Activated CD4-positive, alpha-beta T cell treated with anti-CD3 and anti-CD28 coated beads for 24 hours (primary cell): ENCODE measurements at places on chromosomes 4 and X.

DNA sequence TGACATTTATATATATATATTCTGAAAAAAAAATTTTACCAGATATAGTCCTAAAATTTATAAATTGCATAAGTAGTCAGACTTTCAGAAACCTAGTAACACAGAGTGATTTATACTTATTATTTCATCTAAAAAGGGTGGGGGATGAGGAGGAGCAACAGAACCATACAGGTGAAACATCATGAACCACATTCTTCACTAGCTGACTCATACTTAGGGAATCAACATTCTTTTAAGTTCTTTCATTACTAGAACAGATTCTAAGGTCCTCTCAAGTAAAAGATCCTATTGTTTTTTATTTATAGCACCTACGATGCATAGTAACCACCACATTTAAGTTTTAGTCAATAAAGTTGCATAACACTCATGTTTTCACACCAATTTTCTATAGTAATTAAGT is 166.1 kb downstream of the LRBA start:
- no peak for DNase-seq

- no peak for DNase-seq
Measured at GRCh38 chrX:13305108-13305507, 14.7 kb downstream of the ATXN3L start.

DNA sequence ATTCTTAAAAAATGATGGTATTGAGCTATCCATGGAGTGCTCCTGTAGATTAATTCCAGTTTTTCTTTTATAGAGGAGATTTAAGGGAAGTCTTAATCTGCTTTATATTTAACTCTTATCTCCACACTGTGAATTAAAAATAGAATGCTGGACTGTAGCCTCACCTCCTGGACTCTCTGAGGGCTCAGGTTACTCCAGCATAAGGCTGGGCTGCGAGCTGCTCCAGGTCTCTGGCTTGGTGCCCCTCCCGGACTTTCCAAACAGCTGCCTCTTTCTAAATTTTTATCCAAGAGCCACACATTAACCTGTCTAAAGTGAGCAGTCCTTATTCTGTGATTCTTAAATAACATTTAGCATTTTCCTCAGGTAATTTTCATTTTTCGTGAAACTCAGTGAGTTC is 218.7 kb upstream of the JADE1 start:
- DNase-seq = no peak

- no peak for DNase-seq
Measured at GRCh38 chr4:155693015-155693663, 26.5 kb downstream of the GUCY1A1 start.

- no peak for DNase-seq
Measured at GRCh38 chr4:25022766-25023165, 8.0 kb downstream of the LGI2 start.

GRCh38 chr4:123785538-123785937 is 388.9 kb downstream of the SPRY1 start:
- DNase-seq = no peak

GRCh38 chr4:1000686-1001260 is 7.6 kb upstream of the SLC26A1 start:
- no peak for DNase-seq

- DNase-seq = no peak
Measured at GRCh38 chrX:33725535-33726210, 406.4 kb downstream of the FAM47A start.

- no peak for DNase-seq
Measured at GRCh38 chr4:7569810-7570783, 135.4 kb upstream of the PSAPL1 start.

DNA sequence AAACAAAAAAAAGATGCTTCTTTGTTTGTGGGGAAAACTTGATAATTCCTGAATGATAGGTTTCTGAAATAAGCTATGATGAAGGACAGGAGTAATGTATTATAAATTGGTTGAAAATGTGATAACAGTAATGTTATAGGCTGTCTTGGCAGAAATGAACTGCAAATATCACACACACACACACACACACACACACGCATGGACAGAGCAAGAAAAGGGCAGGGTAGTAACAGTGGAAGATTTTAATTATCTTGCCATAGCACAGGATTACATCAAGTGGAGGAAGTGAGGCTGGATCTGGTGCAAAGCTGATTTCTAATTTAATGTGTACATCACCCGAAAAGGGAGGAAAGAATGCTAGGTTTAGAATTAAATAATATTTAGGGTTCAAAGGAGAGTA is 97.5 kb upstream of the CXXC4 start:
- no peak for DNase-seq

- DNase-seq = no peak
Measured at GRCh38 chr4:136706942-136707341, 825.4 kb downstream of the PCDH18 start.

DNA sequence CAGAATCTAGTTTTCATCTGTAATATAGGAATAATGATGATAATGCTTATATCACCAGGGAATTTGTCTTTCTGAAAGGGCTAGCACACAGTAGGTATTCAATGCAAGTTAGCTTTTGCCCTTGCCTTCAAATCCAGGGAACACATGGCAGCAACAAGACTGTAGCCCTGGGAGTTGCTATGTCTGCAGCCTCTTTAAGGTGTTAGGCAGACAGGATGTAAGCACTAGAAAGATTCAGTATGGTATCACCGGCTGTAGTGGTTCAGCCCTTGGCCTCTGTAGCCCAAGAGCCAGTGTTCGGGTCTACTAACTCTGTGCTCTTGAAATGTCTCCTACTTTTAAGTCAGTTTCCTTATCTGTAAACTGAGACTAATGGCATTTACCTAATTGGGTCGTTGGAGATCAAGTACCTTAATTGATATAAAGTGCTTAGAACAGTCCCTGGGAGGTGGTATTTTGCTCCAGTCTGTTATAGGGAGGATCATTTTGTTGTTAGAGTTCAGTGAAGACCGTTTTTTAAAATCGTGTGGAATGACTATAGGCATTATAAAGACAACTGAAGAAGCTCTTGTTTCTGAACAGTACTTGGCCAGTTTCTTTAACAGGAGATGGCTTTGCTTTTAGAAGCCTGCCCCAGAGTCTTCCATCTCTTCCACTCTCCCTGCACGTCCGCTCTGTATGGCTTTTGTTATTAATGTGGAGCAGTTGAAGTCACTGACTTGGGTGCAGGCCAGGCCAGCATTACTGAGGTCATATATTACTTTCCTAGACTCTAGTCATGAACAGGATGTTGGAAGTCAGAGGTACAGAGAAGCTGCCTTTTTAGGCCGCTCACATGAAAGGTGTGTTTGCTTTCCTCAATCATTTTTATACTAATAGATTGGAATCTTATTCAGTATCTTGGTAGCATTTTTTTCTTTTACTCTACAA is 44.8 kb downstream of the GAB1 start:
- DNase-seq = no peak

GRCh38 chrX:153245288-153245731 is 66.2 kb downstream of the MAGEA1 start:
- DNase-seq = no peak

GRCh38 chr4:7390906-7391636 is 43.7 kb downstream of the PSAPL1 start:
- DNase-seq = no peak
